ENCODE measurements at places on chromosomes 1 and 21.

DNA sequence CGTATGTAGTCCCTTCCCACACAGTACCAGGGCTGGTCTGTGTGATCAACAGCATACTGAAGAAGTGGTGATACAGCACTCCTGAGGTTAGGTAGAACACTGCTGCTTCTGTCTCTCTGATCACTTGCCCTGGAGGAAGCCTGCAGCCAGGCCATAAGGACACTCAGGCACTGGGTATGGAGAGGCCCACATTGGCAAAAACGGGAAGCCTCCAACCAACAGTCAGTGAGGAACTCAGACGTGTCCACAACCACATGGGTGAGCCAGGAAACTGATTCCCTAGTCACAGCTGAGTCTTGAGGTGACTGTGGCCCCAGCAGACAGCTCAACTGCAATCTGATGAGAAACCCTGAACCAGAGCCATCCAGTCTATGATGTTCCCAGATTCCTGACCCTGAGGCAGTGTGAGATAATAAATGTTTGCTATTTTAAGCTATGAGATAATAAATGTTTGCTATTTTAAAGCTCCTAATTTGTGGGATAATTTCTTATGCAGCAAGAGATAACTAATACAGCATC lies 62.5 kb downstream of the COQ8A start:
- no peak for DNase-seq

- DNase-seq = no peak
These were observed 13.4 kb upstream of the PKP1 start for GRCh38 chr1:201269900-201270410.

GRCh38 chr21:35053356-35054096 lies 4.4 kb upstream of the RUNX1 start:
- no peak for DNase-seq

- no peak for DNase-seq
These were observed 27.1 kb downstream of the PTPRF start for GRCh38 chr1:43557744-43558245.

GRCh38 chr1:176949033-176949662 lies 215.4 kb downstream of the ASTN1 start:
- DNase-seq = peak; percentile 32

DNA sequence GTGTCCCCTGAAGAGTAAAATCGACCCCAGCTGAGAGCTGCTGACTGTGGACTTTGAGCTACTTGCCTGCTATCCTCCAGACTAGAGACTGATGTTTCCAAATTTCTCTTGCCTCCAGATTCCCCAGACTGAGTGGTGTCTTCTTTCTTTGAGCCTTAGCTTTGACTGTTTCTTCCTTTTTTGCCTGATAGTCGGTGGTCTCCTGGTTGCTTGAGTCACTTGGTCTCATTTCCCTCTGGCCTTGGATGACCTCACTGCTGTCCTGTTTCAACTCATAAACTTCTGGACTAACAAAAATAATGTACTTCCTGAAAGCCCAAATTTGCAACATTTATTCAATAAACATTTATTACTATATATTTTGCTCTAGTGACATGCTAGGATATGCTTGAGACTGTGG lies 52.9 kb upstream of the DIPK1A start:
- no peak for DNase-seq

- peak; percentile 77 for DNase-seq
These were observed 92.1 kb downstream of the SPSB1 start for GRCh38 chr1:9384751-9385245.

DNA sequence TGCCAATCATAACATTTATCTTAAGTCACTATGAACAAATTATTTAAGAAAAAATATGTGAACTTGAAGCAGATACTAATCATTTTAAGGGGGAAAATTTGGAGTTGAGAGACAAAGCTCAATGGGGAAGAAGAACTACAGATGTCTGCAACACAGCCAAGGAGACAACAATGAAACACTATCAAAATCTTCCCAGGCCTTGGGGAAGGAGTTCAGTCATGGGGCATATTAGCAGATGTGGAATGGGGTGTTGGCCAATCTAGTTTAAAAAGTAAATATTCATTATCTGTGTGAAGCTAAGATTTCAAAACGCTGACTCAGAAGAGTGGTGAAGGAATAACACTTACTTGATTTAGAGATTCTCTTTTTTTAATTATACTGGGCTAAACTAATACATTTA lies 671.6 kb upstream of the ZP4 start:
- no peak for DNase-seq

- DNase-seq = no peak
These were observed 19.1 kb downstream of the COL6A2 start for GRCh38 chr21:46116776-46117585.

GRCh38 chr21:24840287-24840686 lies 767.0 kb downstream of the MRPL39 start:
- no peak for DNase-seq

- DNase-seq = no peak
These were observed 36.7 kb downstream of the SLC19A1 start for GRCh38 chr21:45505416-45506021.

DNA sequence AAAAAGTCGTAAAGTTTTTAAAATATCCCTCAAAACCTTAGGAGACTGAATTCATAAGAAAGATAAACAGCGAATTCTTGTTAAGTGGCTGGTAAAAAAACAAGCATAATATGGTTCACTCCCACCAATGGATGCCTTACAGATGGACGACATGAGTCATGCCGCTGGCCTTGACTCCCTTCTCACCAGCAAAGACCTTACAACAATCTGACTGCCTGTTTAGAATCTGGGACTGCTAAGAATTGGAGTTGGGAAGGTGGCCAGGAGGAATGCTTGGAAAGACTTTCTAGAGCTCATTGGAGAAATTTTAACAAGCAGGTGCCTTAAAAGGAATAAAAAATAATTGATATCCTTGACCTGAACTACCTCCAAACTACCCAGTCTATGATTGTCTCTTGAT lies 206.9 kb upstream of the FMN2 start:
- DNase-seq = peak; percentile 59

GRCh38 chr1:208069317-208069716 lies 158.4 kb upstream of the CD34 start:
- no peak for DNase-seq

- no peak for DNase-seq
These were observed 67.0 kb upstream of the PDE9A start for GRCh38 chr21:42586406-42586805.

- DNase-seq = no peak
These were observed 40.9 kb downstream of the C1orf21 start for GRCh38 chr1:184427722-184428121.

DNA sequence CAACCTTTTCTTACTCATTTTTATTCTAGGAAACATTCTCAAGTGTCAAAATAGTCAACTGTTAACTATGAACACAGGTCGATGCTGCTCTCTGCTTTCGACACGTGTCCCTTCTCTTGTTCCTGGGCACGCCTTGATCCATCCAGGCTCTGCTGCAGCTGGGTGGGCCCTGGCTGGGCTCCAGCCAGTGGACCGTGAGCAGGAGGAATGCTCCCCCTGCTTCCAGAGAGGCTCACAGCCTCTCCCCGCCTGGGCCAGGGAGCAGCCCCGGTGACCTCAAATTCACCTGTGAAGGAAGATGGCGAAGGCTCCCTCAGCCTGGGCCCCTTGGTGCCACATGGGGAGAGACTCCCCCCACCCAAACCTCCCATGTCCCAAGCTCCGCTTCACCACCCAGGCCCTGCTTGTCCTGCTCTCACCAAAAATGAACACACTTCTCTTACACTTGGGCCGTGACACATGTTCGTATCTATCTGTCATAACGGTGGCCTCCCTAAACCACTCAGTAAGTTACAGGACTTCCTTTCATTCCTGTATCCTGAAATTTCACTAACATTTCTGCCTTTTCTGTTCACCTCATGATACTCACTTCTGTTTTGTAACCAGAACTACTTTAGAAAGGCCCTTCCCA lies 24.6 kb upstream of the ADARB1 start:
- no peak for DNase-seq

DNA sequence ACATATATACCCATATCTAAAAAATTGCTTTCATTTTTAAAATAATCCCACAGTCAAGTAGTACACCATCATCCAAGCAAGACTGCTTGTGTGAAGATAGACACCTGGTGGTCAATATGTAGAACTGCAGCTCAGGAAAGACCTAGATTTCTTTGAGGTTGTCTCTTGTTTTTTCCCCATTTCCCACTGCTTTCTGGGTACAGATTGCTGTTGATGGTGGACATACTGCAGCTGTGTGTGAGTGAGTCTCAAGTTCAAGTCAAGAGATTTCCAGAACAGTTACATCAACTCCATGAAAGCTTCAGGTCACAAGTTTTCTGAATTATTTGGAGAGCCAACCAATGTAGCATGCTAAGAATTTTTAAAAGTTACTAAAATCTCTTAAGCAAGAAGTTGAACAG lies 306.4 kb downstream of the DUSP10 start:
- DNase-seq = no peak

GRCh38 chr1:61011561-61012263 lies 70.6 kb upstream of the NFIA start:
- no peak for DNase-seq

Measured in dorsolateral prefrontal cortex (tissue), 122 donors.